WTC11 (cell line): ENCODE measurements at places on chromosomes 5 and 9. TPM values are rescaled to one million over a fixed set of nuclear protein-coding genes. Genes with fewer than 3 reads are reported as not detected.

DNA sequence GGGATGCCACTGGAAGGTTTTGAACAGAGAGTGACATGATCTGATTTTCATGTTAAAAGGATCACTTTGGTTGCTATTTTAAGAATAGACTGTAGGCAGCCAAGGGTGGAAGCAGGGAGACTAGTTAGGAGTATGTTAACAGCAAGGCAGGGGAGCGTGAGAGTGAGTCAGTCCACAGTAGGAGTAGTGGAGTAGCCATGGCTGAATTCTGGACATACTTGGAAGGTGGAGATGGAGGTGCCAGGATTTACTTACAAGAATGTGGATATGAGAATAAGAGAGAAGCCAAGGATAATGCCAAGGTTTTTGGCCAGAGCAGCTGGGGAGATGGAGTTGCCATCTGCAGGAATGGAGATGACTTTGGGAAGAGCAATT, 118.8 kb downstream of the GALNT10 start:
- H3K4me1 ChIP-seq, result no peaks in the 10 kb centered on the region
- DNase-seq, result no peak
- H3K27ac ChIP-seq, result no peak overlapping the region
- H3K36me3 ChIP-seq, result peaks cover 5% of the 10 kb centered on the region; the same call in 1 of the 2 replicates
- H3K4me3 ChIP-seq, result no peak overlapping the region
- no peaks in the 10 kb centered on the region for H3K27me3 ChIP-seq

GRCh38 chr9:126497660-126498275, 116.0 kb upstream of the LMX1B start:
- peaks cover 12% of the 10 kb centered on the region for H3K27me3 ChIP-seq
- H3K27ac ChIP-seq, result no peak overlapping the region
- no peak for DNase-seq
- H3K4me3 ChIP-seq, result no peak overlapping the region; the same call in 1 of the 2 replicates
- no peaks in the 10 kb centered on the region for H3K36me3 ChIP-seq
- peaks cover 13% of the 10 kb centered on the region for H3K4me1 ChIP-seq

Gene SLC34A3
- total RNA-seq, result 0.13 to 0.23 TPM (median 0.14 TPM) in 3 replicates

DNA sequence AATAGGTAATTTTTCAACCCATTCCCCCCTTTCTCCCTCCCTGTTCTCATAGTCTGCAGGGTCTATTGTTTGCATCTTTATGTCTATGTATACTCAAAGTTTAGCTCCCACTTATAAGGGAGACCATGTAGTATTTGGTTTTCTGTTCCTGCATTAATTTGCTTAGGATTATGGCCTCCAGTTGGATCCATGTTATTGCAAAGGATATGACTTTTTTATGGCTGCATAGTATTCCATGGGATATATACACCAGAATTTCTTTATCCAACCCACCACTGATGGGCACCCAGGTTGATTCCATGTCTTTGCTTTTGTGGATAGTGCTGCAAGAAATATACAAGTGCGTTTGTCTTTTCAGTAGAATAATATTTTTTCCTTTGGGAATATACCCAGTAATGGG, 761.6 kb upstream of the GRAMD2B start:
- no peaks in the 10 kb centered on the region for H3K27me3 ChIP-seq
- DNase-seq, result no peak
- H3K4me1 ChIP-seq, result peaks cover 21% of the 10 kb centered on the region
- no peak overlapping the region for H3K4me3 ChIP-seq

- H3K27ac ChIP-seq, result no peak overlapping the region
- no peaks in the 10 kb centered on the region for H3K27me3 ChIP-seq
- H3K4me3 ChIP-seq, result no peak overlapping the region
- DNase-seq, result no peak
- no peaks in the 10 kb centered on the region for H3K36me3 ChIP-seq
Observed at GRCh38 chr5:72537166-72537565, 30.0 kb upstream of the ZNF366 start.

DNA sequence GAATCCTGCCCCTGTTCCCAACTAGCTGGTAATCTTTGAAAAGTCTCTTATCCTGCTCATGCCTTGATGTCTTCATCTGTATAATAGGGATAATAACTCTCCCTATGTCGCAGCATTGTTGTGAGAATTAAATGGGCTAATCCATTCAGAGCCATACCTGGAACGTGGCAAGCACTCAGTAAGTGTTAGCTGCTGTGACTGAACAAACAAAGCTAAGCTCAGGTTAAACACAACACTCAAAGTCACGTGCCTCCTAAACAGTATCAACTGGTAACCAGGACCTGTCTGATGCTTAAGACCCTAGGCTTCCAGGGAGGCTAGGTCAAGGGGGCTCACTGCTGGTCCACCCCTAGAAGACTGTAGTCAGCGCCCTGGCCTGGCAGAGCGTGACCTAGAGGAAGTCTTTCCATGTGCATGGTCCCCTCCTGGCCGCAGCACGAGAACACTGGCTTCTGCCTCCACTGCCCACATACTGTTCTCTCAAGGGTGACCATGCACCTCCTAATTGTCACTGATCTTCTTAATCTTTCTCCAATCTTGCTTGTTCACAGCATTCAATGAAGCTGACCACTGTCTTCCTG, 211.1 kb downstream of the TTLL11 start:
- H3K27me3 ChIP-seq, result no peaks in the 10 kb centered on the region; the same call in 1 of the 2 replicates
- H3K36me3 ChIP-seq, result no peaks in the 10 kb centered on the region
- no peak overlapping the region for H3K27ac ChIP-seq
- H3K4me1 ChIP-seq, result peaks cover 13% of the 10 kb centered on the region
- H3K4me3 ChIP-seq, result no peak overlapping the region
- no peak for DNase-seq

- no peaks in the 10 kb centered on the region for H3K27me3 ChIP-seq
- DNase-seq, result no peak
- H3K4me1 ChIP-seq, result peaks cover 22% of the 10 kb centered on the region
- no peaks in the 10 kb centered on the region for H3K36me3 ChIP-seq
- H3K27ac ChIP-seq, result no peak overlapping the region
Observed at GRCh38 chr9:134225186-134225585, 60.8 kb upstream of the RNU6ATAC start.

- DNase-seq, result no peak
- H3K36me3 ChIP-seq, result no peaks in the 10 kb centered on the region
- H3K27me3 ChIP-seq, result no peaks in the 10 kb centered on the region; the same call in none of the 2 replicates
- H3K4me3 ChIP-seq, result no peak overlapping the region
- H3K27ac ChIP-seq, result no peak overlapping the region
Observed at GRCh38 chr9:109557481-109557880, 59.4 kb upstream of the PTPN3 start.

DNA sequence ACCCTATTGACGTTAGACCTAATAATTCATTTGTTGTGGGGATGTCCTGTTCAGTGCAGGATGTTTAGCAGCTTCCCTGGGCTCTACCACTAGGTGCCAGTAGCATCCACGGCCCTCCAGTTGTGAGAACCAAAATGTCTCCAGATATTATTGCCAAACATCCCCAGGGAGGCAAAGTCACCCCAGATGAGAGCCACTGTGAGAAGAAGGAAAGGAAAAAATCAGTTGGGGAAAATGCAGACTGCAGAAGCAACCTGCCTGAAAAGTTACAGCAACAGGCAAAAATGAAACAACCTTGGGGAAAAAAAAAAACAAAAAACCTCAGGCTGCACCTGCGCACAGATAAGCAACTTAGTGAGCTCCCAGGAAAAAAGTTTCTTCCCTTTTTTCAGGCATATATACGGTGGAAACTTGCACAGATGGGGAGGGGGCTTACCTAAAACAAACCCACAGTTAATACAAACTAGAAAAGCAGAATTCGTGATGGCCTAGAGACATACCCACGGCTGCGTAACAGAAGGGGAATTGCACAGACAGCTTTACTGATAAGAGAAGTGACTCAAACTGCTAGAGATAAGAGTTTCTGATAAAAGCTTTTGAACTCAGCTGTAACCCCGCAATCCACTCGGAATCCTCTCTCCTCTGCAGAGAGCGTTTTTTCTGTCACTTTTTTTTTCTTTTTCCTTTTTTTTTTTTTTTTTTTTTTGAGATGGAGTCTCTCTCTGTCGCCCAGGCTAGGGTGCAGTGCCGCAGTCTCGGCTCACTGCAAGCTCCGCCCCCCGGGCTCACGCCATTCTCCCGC, 29.8 kb upstream of the FBP1 start:
- no peaks in the 10 kb centered on the region for H3K36me3 ChIP-seq
- DNase-seq, result peak; percentile 59
- no peaks in the 10 kb centered on the region for H3K27me3 ChIP-seq
- no peaks in the 10 kb centered on the region for H3K4me1 ChIP-seq
- H3K27ac ChIP-seq, result no peak overlapping the region

- DNase-seq, result peak; percentile 34
- H3K27me3 ChIP-seq, result no peaks in the 10 kb centered on the region
- H3K4me3 ChIP-seq, result peak overlapping the region; percentile 100
- H3K36me3 ChIP-seq, result peaks cover 54% of the 10 kb centered on the region
- H3K27ac ChIP-seq, result peak overlapping the region; percentile 80
Observed at GRCh38 chr5:116573279-116573701, 1.3 kb downstream of the SEMA6A start.

GRCh38 chr9:87712801-87713277, 13.1 kb upstream of the CTSL start:
- DNase-seq, result no peak
- H3K4me3 ChIP-seq, result no peak overlapping the region
- H3K4me1 ChIP-seq, result no peaks in the 10 kb centered on the region
- H3K27ac ChIP-seq, result peak overlapping the region; percentile 60; the same call in 1 of the 2 replicates
- H3K36me3 ChIP-seq, result peaks cover 10% of the 10 kb centered on the region

GRCh38 chr9:26375448-26375847, 517.2 kb downstream of the CAAP1 start:
- no peak overlapping the region for H3K4me3 ChIP-seq
- H3K4me1 ChIP-seq, result no peaks in the 10 kb centered on the region
- H3K27me3 ChIP-seq, result no peaks in the 10 kb centered on the region
- no peak overlapping the region for H3K27ac ChIP-seq
- no peak for DNase-seq

DNA sequence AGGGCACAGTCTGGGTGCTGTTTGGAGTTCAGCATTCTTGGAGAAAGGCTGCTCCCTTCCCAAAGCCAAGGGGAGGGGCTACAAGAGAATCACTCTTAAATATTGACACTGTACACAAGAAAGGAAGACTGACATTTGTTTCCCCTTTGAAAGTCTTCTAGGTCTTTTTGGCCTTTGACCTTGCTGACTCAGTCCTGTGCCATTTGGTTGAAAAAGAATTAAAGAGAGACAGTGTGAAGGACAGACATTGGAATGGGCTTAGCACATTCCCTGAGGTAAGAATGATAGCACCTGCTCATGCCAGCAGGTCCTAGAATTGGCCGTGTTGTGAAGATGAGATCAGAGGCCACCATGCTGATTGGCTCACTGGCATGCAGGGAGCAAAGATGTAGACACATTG, 271.4 kb upstream of the ZNF608 start:
- H3K27ac ChIP-seq, result no peak overlapping the region
- no peak overlapping the region for H3K4me3 ChIP-seq
- peaks cover 13% of the 10 kb centered on the region for H3K4me1 ChIP-seq
- DNase-seq, result no peak

- no peak overlapping the region for H3K4me3 ChIP-seq
- no peaks in the 10 kb centered on the region for H3K27me3 ChIP-seq
- 0 out of 2 replicates have a peak overlapping the region, but pooled peaks have one; percentile 30 for H3K27ac ChIP-seq
- H3K36me3 ChIP-seq, result peaks cover 77% of the 10 kb centered on the region
- peak; percentile 84 for DNase-seq
Observed at GRCh38 chr5:14364576-14365472, 216.8 kb upstream of the OTULINL start.

GRCh38 chr5:10264604-10265003, 14.5 kb downstream of the CCT5 start:
- peaks cover 10% of the 10 kb centered on the region for H3K4me1 ChIP-seq
- DNase-seq, result no peak
- H3K27ac ChIP-seq, result no peak overlapping the region
- peaks cover 49% of the 10 kb centered on the region for H3K36me3 ChIP-seq
